ENCODE measurements at places on chromosomes 11 and 22. TPM values are rescaled to one million over a fixed set of nuclear protein-coding genes. Genes with fewer than 3 reads are reported as not detected.

Gene SPON1
- 1.4 TPM for total RNA-seq

Gene GSTT2
- not detected for total RNA-seq

Gene MMP10
- not detected for total RNA-seq

Gene MMP13
- total RNA-seq: not detected

Gene TYR
- total RNA-seq: not detected

Gene OPCML
- not detected for total RNA-seq

Gene KLHDC7B
- total RNA-seq: 15.6 TPM

Gene PLAAT4
- total RNA-seq: 137 TPM

Gene BIRC3
- 33.1 TPM for total RNA-seq

Gene OR56A1
- not detected for total RNA-seq

DNA sequence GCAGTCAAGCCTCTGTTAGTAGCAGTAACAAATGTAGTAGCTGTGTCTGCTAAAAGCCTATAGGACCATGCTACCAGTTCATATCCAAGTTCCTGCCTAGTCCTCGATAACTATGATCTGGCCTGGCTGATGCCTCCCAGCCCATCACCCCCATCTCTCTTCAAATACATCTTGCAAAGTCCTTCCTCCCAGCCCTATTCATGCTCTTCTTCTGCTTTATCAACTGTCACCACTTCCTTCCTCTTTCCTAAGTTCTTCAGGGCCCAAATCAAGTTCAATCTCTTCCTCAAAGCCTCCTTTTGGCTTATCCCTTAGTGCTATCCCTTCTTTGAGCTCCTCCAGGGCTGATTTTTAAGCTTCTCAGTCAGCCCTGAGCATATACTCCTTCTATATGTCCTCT is 150.9 kb upstream of the THY1 start:
- H3K4me1 ChIP-seq: peaks cover 8% of the 10 kb centered on the region
- H3K27ac ChIP-seq: no peak overlapping the region
- no peak for DNase-seq
- H3K27me3 ChIP-seq: peaks cover 13% of the 10 kb centered on the region
- H3K4me3 ChIP-seq: no peak overlapping the region

DNA sequence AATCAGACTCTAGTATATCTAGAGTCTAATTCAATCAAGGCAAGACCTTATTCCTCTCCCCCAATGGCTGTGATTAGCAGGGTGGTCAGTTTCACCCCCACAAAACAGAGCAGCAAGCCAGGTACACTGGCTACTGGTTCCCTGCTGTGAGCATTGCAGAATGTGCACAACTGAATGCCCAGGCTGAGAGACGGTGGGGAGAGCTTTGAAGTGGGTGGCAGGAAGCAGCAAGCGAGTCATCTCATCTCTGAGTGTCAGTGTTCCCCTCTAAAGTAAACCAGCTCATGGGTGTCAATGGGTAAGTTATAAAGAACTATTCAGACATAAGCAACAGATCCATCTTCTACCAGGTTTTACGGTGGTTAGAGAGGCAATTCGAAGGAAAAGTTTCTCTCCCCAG is 37.6 kb downstream of the GAB4 start:
- no peak overlapping the region for H3K27ac ChIP-seq
- peak; percentile 29 for DNase-seq
- no peak overlapping the region for H3K4me3 ChIP-seq
- H3K27me3 ChIP-seq: no peaks in the 10 kb centered on the region
- H3K36me3 ChIP-seq: no peaks in the 10 kb centered on the region

GRCh38 chr11:111733611-111734088 is 32.5 kb downstream of the PPP2R1B start:
- H3K4me1 ChIP-seq: peaks cover 2% of the 10 kb centered on the region
- H3K27me3 ChIP-seq: no peaks in the 10 kb centered on the region
- peaks cover 5% of the 10 kb centered on the region for H3K36me3 ChIP-seq
- no peak overlapping the region for H3K27ac ChIP-seq

GRCh38 chr11:95937358-95937757 is 13.5 kb upstream of the MTMR2 start:
- H3K27me3 ChIP-seq: no peaks in the 10 kb centered on the region
- no peaks in the 10 kb centered on the region for H3K36me3 ChIP-seq
- H3K27ac ChIP-seq: no peak overlapping the region
- H3K4me1 ChIP-seq: no peaks in the 10 kb centered on the region
- no peak overlapping the region for H3K4me3 ChIP-seq

- no peaks in the 10 kb centered on the region for H3K4me1 ChIP-seq
- H3K4me3 ChIP-seq: no peak overlapping the region
- no peaks in the 10 kb centered on the region for H3K36me3 ChIP-seq
- H3K27ac ChIP-seq: no peak overlapping the region
- H3K27me3 ChIP-seq: no peaks in the 10 kb centered on the region
Observed at GRCh38 chr22:33582822-33583400, 337.4 kb downstream of the LARGE1 start.

- peaks cover 27% of the 10 kb centered on the region for H3K27me3 ChIP-seq
- H3K27ac ChIP-seq: no peak overlapping the region
- no peaks in the 10 kb centered on the region for H3K36me3 ChIP-seq
- H3K4me3 ChIP-seq: no peak overlapping the region
Observed at GRCh38 chr11:45414088-45414487, 127.9 kb upstream of the SYT13 start.

DNA sequence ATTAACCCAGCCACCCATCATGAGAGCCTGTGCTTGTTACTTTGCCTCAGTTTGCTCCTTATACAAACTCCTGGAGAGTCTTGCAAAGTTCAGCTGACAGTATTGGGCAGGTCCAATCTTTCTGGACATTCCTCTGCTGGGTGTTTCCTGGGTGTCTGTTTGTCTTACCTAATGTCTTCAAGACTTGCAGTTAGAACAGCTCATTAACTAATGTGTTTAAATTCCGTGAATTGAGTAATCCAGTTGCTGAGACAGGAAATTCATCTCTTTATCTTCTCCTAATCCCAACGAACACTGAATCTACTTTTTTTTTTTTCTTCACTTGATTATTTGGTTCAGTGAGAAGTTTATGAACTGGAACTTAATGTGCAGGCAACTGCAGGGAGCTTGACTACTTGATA is 20.6 kb downstream of the BCO2 start:
- H3K4me1 ChIP-seq: no peaks in the 10 kb centered on the region
- H3K27ac ChIP-seq: no peak overlapping the region
- H3K4me3 ChIP-seq: no peak overlapping the region

DNA sequence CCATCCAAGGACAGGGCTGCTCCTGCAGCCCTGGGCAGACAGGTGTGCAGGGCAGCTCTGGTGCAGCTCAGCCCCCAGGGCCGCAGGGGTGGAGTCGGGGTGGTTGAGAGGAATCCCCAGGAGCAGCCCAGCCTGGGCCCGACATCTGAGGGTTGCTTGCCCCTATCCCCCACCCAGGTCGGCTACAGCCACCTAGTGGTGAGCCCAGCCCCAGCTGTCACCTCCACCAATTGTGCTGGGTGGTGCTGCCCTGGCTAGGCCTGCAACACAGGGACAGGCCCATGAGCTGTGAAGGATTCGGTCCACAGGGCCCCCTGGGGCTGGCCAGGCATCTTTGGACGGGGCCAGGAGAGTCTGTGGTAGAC is 29.6 kb downstream of the RTN4R start:
- peak; percentile 73 for DNase-seq
- peak overlapping the region; percentile 93 for H3K27ac ChIP-seq
- H3K4me1 ChIP-seq: peaks cover 31% of the 10 kb centered on the region
- no peak overlapping the region for H3K4me3 ChIP-seq

DNA sequence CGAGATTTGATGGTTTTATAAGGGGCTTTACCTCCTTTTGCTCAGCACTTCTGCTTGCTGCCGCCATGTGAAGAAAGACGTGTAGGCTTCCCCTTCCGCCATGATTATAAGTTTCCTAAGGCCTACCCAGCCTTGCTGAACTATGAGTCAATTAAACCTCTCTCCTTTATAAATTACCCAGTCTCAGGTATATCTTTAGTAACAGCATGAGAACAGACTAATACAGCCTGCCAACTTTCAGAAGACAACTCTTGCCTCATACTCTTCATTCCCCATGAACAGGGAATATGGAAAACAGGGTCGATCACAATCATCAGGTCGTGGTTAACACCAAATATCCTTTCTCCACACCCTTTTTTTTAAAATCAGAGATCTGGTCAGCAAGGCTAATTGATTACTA is 83.0 kb downstream of the MPPED2 start:
- H3K4me3 ChIP-seq: no peak overlapping the region
- no peaks in the 10 kb centered on the region for H3K4me1 ChIP-seq
- H3K36me3 ChIP-seq: no peaks in the 10 kb centered on the region
- DNase-seq: no peak
- H3K27me3 ChIP-seq: no peaks in the 10 kb centered on the region
- H3K27ac ChIP-seq: no peak overlapping the region

- H3K4me1 ChIP-seq: peaks cover 10% of the 10 kb centered on the region
- no peak for DNase-seq
- H3K36me3 ChIP-seq: no peaks in the 10 kb centered on the region
- H3K4me3 ChIP-seq: no peak overlapping the region
Observed at GRCh38 chr22:47064016-47064415, 301.6 kb downstream of the TBC1D22A start.

GRCh38 chr11:3161720-3162409 is 3.2 kb downstream of the OSBPL5 start:
- no peak overlapping the region for H3K27ac ChIP-seq
- no peaks in the 10 kb centered on the region for H3K36me3 ChIP-seq
- H3K4me3 ChIP-seq: no peak overlapping the region

- H3K27me3 ChIP-seq: no peaks in the 10 kb centered on the region
- no peak overlapping the region for H3K27ac ChIP-seq
- DNase-seq: no peak
- no peak overlapping the region for H3K4me3 ChIP-seq
- no peaks in the 10 kb centered on the region for H3K4me1 ChIP-seq
Observed at GRCh38 chr11:27420217-27420616, 52.4 kb downstream of the LGR4 start.

DNA sequence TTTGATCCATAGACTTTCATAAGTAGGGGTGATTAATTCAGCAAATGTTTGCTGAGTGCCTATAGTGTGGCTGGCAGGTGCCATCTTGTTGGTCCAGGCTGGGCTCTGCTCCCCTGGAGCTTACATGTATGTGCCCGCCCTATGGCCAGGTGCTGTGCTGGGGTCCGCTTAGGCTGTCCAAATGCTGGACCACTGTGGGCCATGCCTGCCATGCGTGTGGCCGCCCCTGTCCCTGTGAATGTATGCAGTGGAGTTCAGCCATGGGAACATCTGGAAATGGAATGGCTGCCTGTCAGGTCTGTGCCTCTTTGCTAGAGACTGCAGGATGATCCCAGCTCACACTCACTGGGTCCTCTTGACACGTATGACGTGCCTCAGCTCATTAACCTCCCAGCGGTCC is 594.6 kb downstream of the TBC1D22A start:
- no peaks in the 10 kb centered on the region for H3K27me3 ChIP-seq
- no peak overlapping the region for H3K4me3 ChIP-seq
- no peaks in the 10 kb centered on the region for H3K36me3 ChIP-seq
- H3K27ac ChIP-seq: no peak overlapping the region
- H3K4me1 ChIP-seq: no peaks in the 10 kb centered on the region

DNA sequence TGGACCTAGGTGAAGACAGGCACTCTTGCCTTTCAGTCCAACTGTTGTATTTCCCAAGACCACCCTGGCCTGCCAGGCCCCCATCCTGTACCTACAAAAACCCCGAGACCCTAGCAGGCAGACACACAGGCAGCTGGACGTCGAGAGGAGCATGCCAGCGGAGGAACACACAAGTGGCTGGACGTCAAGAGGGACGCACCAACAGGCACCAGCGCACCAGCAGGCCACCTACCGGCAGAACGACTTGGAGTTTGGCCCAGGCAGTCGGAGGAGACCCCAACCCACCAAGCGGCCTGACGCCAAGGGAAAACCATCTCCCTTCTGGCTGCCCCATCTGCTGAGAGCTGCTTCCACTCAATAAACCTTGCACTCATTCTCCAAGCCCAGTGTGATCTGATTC is 1883.4 kb upstream of the RAG2 start:
- no peaks in the 10 kb centered on the region for H3K36me3 ChIP-seq
- H3K4me3 ChIP-seq: no peak overlapping the region
- no peaks in the 10 kb centered on the region for H3K4me1 ChIP-seq
- H3K27me3 ChIP-seq: no peaks in the 10 kb centered on the region
- H3K27ac ChIP-seq: no peak overlapping the region
- DNase-seq: no peak

- no peak overlapping the region for H3K27ac ChIP-seq
- H3K4me1 ChIP-seq: no peaks in the 10 kb centered on the region
- H3K27me3 ChIP-seq: no peaks in the 10 kb centered on the region
- peaks cover 39% of the 10 kb centered on the region for H3K36me3 ChIP-seq
Observed at GRCh38 chr11:28026634-28027290, 81.2 kb downstream of the KIF18A start.

DNA sequence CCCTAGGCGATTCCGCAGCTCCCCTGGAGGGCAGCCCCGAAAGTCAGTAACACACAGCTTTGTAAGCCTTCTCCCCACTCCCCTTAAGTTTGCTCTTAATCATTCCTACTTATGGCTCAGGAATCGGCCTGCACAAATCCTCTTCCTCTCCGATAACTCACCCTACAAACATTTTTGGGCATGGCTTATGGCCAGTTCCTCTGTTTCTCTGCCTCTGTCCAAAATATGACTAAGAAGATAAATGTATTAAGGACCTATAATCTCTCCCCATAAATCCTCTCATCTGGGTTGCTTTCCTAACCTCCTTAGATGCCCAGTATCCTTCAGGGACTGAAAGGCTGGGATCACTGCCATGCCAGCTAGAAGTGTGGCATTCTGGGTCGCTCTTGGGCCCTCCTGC is 41.0 kb downstream of the PAMR1 start:
- no peaks in the 10 kb centered on the region for H3K36me3 ChIP-seq
- H3K4me3 ChIP-seq: no peak overlapping the region
- no peaks in the 10 kb centered on the region for H3K4me1 ChIP-seq
- no peak overlapping the region for H3K27ac ChIP-seq
- no peak for DNase-seq

GRCh38 chr22:32987081-32987631 is 71.0 kb downstream of the SYN3 start:
- no peak overlapping the region for H3K27ac ChIP-seq
- DNase-seq: no peak
- no peaks in the 10 kb centered on the region for H3K36me3 ChIP-seq
- H3K4me3 ChIP-seq: no peak overlapping the region

GRCh38 chr11:115916608-115917007 is 412.4 kb upstream of the CADM1 start:
- no peaks in the 10 kb centered on the region for H3K36me3 ChIP-seq
- no peaks in the 10 kb centered on the region for H3K27me3 ChIP-seq
- H3K4me3 ChIP-seq: no peak overlapping the region
- H3K4me1 ChIP-seq: peaks cover 6% of the 10 kb centered on the region

DNA sequence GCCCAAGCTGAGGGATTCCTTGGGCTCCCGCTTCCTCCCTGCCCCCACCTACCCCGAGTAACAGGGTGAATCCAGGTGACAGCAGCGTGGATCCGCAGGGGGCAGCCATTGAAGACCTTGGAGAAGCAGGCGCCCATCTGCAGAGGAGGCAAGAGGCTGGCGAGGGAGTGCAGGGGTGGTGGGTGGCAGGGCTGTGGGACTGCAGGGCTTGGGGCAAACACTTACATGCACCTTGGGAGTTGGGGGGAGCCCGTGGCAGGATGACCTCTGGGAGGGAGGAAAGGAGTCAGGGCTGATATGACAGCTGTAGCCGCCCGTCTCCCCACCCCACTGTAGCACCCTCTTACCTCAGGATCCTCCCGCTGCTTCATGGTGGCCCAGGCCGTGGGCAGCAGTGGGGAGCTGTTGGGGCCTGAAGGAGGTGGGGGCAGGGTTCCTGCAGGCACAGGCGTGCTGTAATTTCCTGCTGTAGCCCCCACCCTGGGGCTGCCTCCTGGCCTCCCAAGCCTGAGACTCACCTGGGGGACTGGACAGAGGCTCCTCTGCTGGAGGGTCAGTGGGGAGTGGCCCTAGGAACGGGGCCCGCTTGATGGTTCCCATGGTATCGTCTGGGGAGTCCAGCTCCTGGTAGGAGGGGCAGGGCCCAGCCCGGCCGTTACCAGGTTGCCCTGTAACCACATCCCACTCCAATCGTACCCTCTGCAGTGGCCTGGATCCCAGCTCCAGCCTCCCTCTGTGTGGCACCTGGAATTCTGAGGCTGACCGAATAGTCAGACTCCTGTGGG is 6.1 kb downstream of the MAP4K2 start:
- H3K4me3 ChIP-seq: no peak overlapping the region
- no peak for DNase-seq
- no peak overlapping the region for H3K27ac ChIP-seq
- peaks cover 48% of the 10 kb centered on the region for H3K4me1 ChIP-seq

Data from activated CD4-positive, alpha-beta T cell treated with anti-CD3 and anti-CD28 coated beads, Interleukin-2, amount 10 ng/mL, durations not matched to agents 7 days and 5 days (primary cell).